Activated CD4-positive, alpha-beta T cell treated with anti-CD3 and anti-CD28 coated beads for 4 hours (primary cell): ENCODE measurements at places on chromosomes 6 and 20.

GRCh38 chr6:134295953-134296553 lies 21.9 kb downstream of the SGK1 start:
- DNase-seq, result no peak

DNA sequence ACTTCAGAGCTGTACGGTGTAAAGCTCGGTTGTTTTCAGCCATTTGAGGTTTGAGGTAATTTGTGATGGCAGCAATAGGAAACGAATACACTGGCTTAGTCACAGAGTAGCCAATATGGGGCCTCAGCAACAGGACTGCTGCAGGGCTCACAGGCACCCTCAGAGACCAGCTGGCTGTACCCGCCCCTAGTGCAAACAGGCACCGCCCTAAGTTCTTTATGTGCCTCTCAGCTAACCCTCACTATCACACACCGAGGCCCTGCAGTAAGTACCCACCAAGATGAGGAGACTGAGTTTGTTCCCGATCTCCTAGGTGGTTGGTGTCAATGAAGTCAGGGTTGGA lies 11.2 kb upstream of the SERPINB9 start:
- DNase-seq, result no peak

- DNase-seq, result no peak
These were observed 267.7 kb downstream of the HAO1 start for GRCh38 chr20:7672571-7672970.

- no peak for DNase-seq
These were observed 91.0 kb downstream of the NCR2 start for GRCh38 chr6:41426438-41426851.

DNA sequence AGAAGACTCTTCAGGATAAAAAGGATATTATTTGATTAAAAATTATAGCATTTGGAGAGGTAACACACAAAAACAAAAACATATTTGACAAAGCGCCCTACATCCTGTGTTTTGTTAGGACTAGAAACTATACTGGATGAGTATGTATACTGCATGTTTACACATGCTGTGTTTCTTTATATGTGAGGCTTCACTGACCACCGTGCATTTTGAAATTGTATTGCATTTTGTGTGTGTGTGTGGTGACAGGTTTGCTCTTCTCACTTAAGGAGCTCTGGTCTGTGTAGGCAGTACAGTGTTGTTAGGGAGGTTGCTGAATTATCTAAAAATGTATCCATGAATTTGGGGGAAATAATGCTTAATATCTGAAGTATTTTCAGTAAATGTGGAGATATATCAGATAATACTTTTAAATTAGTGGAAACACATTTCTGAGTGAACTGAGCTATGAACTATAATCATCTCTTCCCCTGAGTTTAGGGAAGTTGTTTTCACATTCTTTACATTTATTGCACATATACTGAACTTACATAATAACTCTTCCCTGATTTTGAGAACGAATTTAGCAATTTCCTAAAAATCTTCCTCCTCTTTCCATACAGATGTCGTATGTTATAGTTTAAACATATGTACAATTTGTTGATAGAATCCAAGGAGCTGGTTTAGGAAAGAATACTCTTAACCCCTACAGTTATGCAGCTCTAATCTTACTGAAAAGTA lies 43.3 kb downstream of the TMEM170B start:
- DNase-seq, result no peak

DNA sequence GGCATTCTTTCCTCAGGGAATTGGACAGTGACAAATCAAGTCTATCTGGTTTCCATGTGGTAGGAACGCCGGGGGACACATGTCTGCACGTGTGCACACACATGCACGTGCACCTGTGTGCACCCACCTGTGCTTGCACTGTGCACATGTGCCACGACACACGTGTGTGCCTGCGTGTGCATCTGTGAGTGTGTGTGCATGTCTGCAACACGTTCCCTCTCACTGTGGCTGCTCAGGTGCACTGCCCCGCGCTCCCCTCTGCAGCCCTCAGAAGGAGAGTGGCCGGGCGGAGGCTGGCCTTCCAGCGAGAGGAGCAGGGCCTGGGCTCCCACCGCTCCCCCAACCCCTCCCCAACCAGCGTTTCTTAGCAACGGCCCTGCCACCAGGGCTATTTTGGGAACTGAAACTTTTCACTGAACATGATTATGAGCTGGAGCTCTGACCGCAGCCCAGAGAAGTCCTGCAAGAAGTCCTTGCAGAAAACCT lies 147.8 kb downstream of the PHACTR3 start:
- DNase-seq, result no peak

DNA sequence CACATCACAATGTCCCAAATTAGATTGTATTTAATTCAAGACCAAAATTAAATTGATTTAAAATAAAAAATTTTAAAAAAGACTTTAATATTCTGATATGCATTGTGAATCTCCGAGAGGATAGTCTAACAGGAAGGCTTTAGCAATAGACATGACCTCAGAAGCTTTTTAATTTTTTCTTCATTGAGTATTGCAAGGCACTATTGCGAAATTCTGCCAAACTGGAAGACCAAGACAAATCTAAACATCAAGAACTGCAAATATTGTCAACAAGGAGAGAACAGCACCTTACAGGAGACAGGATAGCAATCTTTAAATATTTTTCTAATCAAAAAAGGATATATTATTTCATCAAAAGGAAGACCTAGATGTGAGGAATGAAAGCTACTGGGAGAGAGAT lies 56.9 kb downstream of the BMP5 start:
- no peak for DNase-seq

DNA sequence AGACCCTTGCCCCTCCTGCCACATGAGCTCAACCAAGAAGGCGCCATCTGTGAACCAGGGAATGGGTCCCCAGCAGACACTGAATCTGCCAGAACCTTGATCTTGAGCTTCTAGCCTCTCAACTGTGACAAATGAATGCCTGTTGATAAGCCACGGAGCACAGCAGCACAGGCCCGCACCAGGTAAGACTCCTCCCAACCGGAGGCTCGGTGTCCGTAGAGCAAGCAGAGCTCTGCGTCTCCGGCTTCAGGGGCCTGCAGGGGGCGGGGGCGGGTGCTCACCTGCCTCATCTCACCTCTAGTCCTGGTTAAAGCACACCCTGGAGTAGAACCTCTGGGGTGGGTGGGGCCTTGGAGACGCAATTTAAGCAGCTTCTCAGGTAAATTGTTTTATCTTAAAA lies 122.7 kb downstream of the SMOC2 start:
- no peak for DNase-seq

DNA sequence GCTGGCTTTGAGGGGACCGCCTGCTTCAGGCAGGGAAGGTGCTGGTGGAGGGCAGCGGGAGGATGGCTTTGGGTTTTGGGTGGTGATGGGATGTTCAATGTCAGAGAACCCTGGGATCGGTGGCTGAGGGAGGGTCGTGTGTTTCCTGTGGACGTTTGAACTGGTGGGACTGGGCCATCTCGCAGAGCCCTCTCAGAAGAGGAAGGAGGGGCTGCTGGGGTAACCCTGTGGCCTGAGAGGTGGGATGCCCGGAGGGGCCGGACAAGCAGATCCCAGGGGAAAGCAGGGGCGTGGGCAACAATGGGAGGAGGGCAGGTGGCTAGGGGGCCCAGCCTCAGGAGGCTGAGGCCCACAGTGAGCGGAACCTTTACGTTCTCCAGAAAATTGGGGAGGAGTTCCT lies 34.9 kb downstream of the PYGB start:
- DNase-seq, result no peak

DNA sequence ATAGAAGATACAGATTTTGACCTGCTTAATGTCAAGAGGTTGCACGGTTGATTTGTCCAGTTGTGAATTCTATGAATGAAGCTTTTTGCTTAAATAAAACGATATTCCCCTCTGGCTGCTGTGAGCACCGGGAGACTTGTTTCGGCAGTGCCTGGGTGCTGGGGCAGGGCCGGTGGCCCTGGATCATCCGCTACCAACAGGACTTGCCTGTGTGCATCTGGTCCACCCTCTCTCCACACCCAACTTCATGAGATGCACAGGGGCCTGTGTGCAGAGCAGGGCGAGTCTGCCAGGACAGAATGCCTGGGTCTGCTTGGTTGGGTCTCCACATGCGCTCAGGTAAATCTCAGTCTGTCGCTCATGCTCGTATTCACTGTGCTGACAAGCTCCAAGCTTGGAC lies 65.5 kb downstream of the TSHZ2 start:
- DNase-seq, result no peak

GRCh38 chr20:45028424-45029136 lies 62.3 kb downstream of the STK4 start:
- DNase-seq, result no peak

GRCh38 chr20:35359335-35359950 lies 52.3 kb downstream of the UQCC1 start:
- DNase-seq, result no peak

DNA sequence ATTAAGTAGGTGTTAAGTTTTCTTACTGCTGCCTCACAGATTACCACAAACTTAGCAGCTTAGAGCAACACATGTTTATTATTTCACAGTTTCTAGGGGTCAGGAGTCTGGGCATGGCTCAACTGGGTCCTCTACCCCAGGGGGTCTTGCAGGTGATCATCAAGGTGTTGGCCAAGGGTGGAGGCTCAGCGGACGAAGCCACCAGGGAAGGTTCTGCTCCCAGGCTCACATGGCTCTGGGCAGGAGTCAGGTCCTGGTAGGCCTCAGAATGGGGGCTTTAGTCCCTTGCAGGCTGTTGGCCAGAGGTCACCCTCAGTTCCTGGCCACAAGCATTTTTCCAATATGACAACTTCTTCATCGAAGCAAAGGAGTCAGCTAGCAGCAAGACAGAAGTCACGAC lies 362.5 kb downstream of the PREX1 start:
- DNase-seq, result no peak

- DNase-seq, result no peak
These were observed 139.0 kb downstream of the IMPG1 start for GRCh38 chr6:75933387-75933975.

DNA sequence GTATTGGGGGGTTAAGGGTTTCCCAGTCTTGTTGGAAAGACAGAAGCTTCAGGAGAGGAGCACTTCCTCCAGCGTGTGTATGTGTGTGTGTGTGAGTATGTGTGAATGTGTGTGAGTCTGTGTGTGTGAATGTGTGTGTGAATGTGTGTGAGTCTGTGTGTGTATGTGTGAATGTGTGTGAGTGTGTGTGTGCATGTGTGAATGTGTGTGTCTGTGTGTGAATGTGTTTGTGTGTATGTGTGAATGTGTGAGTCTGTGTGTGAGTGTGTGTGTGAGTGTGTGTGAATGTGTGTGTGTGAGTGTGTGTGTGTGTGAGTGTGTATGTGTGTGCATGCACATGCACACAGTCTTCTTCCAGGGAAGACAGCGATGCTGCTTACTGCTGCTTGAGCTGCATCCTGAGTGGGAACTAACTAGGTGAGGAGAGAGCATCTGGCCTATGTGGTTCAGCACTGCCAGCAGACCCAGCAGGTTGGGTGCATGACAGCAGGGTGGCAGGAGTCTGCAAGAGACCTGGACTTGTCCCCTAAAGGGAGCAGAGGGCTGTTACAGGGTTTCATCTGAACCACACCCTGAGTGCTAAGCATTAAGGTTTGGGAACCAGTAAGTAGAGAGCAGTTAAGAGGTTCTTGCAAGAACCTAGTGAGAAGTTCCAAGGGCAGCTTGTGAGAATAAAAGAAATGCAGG lies 22.7 kb upstream of the CCND3 start:
- DNase-seq, result no peak

DNA sequence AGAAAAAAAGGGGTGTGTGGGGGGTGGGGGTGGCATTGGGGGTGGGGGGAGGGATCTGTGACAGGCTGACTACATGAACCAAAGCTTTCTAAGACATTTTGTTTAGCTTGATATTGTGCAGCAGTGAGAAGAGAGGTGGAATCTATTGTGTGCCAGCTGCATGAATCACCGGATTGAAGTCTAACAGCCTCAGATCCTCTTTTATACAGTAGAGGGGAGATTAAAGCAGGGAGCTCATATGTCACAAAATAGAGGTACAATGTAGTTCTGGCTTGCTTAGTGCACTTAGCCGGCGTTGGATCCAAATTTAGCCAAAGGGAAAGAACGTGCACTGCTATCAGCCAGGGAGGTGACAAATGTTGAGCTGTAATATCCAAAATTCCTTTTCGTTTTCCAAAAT lies 404.2 kb upstream of the CITED2 start:
- DNase-seq, result no peak

DNA sequence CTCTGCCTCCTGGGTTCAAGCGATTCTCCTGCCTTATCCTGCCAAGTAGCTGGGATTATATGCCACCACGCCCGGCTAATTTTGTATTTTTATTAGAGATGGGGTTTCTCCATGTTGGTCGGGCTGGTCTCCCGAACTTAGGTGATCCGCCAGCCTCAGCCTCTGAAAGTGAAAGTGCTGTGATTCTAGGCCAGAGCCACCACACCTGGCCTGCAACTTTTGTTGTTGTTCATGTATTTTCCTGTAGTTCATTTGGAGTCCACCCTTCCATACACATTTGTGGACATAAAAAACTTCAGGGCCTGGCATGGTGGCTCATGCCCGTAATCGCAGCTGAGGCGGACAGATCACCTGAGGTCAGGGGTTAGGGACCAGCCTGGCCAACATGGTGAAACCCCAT lies 14.5 kb downstream of the HSPA1B start:
- DNase-seq, result no peak

DNA sequence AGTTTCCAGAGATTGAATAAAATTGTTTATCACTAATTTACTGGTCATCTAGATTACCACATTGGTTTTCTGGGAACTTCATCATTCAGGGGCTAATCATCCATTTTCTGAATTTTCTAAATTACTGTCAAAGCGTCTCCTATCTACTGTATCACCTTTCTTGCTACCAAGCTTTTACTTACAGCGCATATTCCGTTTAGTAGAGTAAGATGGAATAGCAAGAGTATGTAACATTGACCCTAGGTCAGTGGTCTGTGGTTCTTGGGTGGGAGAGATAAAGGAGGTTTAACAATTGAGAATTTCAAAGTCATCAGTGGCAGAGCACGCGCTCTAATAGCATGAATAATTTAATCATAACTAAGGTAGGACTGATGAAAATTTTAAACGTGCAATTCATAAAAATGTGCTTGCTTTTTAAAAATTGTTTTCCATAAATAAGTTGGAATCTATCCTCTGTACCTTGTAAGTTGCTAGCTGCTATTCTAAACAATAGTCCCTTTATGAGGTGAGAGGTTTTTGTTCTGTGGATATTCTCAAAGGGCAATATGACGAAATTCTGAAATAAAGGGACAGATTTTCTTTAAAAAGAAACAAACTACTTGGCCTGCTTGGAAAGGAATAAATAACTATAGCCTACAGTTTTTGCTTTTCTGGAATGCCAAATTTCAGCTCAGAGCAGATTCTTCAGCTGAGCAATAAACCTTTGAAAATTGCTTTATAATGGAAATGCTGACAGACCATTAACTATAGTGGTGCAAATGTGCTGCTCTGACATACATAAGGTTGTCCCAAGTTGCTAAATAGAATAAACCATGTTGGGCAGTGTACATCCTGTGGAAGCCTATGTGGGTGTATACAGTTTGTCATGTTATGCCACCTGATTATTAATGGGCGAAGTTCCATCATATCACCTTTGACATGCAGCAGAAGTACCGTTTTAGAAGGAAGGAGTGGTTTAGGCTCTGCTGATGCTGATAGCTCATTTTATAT lies 84.1 kb downstream of the ZFAND3 start:
- DNase-seq, result no peak

GRCh38 chr6:36515844-36516243 lies 31.4 kb downstream of the STK38 start:
- no peak for DNase-seq
